ENCODE measurements at places on chromosomes 5 and 9.

- no peak for DNase-seq
Observed at GRCh38 chr5:81021951-81022687, 62.0 kb downstream of the RASGRF2 start.

DNA sequence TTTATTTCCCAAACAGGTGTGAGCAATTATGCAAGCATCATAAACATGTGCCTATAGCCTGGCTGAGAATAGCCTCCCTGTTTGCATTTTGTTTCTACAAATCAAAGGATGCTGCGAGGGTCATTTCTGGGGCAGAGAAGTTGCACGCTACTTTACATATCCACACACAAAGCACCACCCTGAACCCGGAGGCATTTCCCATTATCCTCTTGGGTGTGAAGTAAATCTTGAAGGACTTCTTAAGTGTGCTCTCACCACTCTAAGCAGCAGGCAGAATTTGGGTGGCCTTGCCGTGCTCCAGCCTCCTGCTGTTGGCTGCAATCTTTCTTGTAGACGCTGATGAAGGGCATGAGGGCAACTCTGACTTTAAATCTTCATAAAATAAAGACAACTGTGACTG, 124.0 kb upstream of the TLE4 start:
- no peak for DNase-seq

- peak; percentile 44 for DNase-seq
Observed at GRCh38 chr5:172370648-172371545, 83.4 kb downstream of the SH3PXD2B start.

DNA sequence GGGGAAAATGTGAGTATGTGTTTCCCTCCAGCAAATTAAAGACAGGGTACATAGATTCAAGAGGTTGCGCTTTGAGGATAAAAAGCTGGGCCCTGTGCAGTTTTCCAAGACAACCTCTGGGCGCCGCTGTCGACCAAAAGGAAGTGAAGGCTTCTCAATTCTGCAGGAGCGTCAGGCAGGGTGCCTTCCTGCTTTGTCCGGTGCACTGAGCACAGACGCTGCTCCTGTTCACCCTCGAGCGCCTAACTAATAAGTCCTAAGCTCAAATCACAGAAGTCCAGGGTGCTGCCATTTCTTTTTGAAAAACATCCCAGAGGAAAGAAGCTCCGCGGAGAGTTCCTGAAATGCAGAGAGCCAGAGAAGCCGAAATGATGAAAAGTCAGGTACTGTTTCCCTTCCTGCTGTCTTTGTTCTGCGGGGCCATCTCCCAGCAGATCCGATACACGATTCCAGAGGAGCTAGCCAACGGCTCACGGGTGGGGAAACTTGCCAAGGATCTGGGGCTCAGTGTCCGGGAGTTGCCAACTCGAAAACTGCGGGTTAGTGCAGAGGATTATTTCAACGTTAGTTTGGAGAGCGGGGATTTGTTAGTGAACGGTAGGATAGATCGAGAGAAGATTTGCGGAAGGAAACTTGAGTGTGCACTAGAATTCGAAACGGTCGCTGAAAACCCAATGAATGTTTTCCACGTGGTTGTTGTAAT, at the start of gene PCDHGB1:
TSS of gene PCDHGB1 (plus strand) at position 183 of the 703 bp plus-strand sequence. CDS start at position 345, 162 bp downstream.
- peak; percentile 53 for DNase-seq

DNA sequence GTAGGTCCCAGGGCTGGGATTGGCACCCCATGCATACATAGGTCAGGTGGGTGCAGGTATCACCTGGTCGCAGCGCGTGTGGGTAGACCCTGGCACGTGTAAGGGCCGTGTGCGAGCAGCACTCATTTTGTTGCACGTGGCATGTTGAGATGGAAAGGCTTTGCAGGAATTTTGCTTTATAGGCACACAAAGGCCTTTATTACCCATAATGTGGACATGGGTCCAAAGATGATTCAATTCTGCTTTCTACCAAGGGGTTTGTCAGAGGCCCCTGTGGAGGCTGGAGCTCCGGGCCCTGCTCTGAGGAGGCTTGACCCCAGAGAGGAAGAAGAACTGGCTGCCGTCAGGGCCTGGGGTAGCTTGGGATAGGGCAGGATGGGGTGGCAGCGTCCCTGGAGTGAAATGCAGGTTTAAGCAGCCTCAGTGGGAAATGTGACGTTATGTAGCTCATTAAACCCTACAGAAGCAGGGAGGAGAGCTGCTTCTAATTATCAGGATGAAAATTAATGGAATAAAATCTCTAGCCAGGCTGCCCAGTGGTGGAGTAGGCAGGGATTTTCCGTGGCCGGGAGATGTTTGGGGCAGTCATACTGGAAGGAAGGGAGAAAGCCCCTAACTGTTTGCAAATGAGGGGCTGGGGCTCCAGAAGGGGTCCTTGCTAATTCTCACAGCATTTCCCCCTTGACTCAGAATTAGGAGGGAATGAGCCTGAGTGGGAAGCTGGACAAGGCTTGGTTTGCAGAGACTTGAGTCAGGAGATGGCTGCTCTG, 103.3 kb upstream of the PITX1 start:
- DNase-seq: no peak

Measured in fibroblast of skin of right biceps (primary cell).